ENCODE measurements at places on chromosomes 7 and 10.

- no peak for DNase-seq
Observed at GRCh38 chr10:117552701-117553141, 10.2 kb downstream of the EMX2 start.

GRCh38 chr7:79988653-79989052 lies 146.0 kb upstream of the GNAI1 start:
- no peak for DNase-seq

DNA sequence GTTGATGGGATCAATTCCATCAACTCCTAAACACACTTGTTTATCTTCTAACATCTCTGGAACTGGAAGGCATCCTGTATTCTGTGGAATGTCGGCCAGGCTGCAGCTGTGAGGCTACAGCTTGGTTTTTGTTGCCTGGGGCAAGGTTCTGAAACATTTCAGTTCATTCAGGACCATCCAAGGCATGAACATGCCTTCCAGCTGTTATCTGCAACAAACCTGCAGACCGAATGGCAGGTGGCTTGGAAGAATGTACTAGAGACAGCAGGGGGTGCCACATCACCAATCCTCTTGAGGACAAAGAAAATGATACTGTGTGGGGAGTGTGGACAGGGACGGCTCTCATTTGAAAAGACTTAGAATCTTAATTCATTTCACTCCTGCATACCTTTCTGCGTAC lies 12.4 kb downstream of the PAPOLB start:
- peak; percentile 33 for DNase-seq

GRCh38 chr10:120948889-120949608 lies 97.9 kb downstream of the WDR11 start:
- peak; percentile 71 for DNase-seq

DNA sequence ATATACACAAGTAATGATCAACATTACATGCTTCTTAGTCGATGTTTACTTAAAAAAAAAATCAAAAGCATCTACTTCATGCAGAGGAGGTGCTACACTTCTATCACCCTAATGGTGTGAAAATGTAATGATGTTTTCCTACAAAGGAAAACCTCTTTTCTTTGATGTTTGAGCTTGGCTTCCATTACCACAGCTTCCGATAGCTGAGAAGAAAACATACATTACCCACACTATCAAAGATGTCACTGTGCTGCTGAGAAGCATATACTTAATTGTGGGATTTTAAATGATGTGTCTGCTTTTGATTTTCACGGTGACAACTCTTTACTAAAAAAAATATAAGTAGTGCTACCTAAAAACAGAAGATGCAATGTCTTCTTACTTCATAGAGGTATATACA lies 200.2 kb upstream of the PHF14 start:
- DNase-seq, result no peak

DNA sequence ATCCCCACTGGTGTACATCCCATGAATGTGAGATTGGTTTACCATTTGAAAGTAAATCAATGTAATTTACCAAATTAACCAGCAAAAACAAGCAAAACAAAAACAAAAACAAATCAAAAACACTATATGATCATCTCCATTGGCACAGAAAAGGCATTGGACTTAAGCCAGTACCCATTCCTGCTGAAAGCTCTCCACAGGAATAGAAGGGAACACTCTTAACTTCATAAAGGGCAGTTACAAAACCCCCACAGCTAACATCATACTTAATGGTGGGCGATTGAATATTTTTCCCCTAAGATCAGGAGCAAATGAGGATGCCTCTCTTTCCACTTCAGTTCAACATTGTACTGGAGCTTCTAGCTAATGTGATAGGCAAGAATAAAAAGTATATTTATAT lies 34.1 kb downstream of the PRKG1 start:
- no peak for DNase-seq

GRCh38 chr10:990808-991207 lies 2.6 kb downstream of the GTPBP4 start:
- DNase-seq, result no peak

- no peak for DNase-seq
Observed at GRCh38 chr10:55144001-55144400, 343.0 kb upstream of the PCDH15 start.

DNA sequence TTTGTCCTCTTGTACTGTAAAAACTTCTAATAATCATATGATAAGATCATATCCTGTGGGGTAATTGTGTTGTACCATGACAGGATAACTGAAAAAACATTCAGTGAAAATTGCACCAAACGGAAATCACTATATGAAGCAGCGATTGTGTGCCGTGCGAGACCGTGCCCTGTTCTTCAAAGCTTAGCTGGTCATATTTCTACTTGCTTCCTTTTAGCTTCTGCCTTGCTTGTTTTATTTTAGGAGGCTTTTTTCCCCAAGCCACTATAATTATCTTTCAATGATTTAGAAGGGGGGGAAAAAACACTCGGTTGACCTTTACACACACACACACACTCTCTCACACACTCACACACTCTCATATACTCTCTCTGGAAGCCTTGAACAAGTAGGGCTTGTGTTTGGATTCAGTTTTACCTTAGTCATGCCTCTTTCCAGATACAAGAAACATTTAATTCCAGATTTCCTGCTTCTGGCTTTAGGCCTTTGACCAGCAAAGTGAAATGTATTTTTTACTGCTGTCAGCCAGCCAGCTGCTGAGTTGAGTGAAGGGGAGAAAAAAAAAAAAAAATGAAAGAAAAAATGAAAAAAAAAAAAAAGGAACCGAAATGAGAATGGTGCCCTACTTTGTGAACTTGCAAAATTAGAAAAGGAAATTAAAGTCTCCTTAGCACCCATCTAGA lies 181.4 kb downstream of the ARID5B start:
- DNase-seq, result no peak

DNA sequence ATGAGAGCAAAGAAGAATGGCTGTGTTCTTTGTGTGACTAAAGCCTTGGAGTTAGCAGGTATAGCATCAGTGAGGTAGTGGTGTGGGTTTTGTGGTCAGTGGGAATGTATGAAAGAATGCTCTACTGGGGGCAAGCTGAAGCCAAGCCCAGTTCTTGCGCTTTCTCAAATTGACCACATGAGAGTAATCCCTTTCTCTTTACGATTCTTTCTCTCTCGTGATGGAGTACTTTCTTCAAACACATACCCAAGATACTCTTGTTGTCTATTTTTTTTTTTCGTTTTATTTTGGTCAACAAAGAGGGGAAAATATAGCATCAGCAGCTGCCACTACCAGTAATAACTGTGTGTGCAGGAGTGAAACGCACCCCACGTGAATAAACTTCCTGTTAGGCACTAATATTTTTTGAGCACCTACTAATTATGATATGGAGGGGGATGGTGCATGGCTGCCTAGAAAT lies 8.4 kb upstream of the PANK1 start:
- DNase-seq, result peak; percentile 87

DNA sequence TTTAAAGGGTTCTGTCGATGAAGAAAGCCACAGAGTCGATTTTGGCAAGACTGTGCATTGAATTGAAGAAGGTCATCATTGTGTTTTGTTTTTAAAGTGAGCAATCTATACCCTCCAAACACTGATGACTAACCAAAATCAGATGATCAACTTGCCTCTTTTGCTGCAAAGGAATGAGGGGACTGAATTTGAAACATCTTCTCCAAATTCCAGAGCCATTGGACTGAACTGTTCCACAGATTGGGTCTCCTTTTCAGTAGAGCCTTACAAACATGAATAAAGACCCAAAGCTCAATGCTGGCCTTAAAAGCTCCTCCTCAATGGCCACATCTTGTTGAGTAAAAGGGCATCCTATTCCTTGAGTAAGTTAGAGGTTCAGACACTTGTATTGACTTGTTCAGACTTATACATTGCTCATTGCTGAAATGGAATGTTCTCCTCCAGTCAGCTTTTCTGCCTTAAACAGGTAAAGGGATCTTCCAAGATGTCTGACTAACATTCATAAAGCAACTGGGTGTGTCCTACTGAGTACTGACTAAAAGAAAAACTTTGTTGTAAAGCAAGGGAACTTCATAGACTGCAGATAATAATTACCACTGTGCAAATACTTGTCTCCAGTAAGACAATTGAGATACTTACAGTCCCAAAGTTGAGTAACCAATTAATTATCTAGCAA lies 630.6 kb downstream of the KCNMA1 start:
- DNase-seq, result no peak

DNA sequence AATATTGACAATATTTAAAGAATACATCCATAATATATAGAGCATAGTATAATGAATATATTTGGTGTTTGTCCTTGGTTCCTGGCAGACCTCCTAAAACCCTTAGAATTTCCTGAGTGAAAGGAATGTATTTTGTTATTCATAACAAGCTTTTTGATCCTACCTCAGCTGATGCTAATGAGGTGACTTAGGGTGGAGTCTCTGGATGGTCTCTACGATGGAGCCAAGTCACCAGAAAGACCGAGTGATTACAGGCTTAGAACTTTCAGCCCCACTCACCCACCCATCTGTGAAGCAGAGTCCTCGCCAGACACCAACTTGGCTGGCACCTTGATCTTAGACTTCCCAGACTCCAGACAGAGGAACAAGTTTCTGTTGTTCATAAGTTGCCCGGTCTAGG lies 35.9 kb downstream of the UPF2 start:
- no peak for DNase-seq

GRCh38 chr7:92034116-92034515 lies 93.5 kb downstream of the AKAP9 start:
- no peak for DNase-seq

DNA sequence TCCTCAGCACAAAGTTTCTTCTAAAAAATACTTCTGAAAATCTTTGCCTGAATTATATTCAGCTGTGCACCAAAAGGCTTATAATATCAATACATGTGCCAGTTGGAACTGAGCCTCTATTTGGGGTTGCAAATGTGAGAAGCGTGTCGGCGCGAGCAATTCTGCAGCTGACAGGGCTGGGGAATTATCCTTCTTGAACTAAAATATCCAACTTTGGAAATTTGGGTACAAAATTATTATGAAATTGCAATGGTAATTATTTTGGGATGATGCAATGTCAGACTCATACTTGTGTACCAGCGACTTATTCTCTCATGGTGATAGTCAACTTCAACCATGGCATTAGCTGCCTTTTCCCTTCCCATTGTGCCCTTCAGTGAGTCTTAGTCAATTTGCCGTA lies 507.0 kb upstream of the KLF6 start:
- DNase-seq, result no peak

GRCh38 chr7:75565132-75565837 lies 73.2 kb downstream of the SPDYE5 start:
- DNase-seq, result no peak

DNA sequence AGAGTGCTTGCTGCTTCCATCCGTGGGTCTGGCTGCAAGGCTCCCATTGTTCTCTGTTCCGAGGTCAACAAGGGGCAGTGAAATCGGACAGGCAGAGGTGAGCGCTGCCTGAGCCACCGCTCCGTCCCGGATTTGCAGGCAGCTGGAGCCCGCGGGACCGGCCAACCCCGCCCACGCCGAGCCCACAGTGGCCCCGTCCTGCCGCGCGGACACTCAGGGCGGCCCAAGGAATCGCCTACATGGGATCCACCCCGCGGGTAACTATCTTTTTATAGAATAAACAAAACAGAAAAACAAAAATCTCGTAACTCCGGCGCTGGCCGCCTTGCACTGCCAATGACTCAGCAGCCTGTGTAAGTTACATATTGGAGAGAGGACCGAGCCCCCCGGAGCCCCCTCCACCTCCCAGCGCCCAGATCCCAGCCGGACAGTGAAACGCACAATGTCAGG lies 1.9 kb downstream of the BNIP3 start:
- DNase-seq, result no peak

- DNase-seq, result no peak
Observed at GRCh38 chr10:78438907-78439809, 405.5 kb downstream of the RPS24 start.

GRCh38 chr10:126041804-126042231 lies 145.5 kb downstream of the FANK1 start:
- peak; percentile 86 for DNase-seq

DNA sequence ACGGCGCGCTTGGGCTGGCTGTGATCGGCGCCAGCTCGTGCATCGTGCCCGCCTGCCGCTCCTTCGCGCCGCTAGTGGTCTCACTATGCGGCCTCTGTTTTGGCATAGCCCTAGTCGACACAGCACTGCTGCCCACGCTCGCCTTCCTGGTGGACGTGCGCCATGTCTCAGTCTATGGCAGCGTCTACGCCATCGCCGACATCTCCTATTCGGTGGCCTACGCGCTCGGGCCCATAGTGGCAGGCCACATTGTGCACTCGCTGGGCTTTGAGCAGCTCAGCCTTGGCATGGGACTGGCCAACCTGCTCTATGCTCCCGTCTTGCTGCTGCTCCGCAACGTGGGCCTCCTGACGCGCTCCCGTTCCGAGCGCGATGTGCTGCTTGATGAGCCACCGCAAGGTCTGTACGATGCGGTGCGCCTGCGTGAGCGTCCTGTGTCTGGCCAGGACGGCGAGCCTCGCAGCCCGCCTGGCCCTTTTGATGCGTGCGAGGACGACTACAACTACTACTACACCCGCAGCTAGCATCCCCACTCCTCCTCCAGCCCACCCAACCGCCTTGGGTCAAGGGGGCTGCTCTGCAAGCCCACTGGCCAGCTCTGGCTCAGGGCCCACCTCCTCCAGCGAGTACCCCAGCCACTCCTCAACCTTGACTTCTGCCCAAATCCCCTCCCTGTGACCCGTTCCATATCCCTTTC lies 1.9 kb downstream of the SLC18A3 start:
- DNase-seq, result no peak

DNA sequence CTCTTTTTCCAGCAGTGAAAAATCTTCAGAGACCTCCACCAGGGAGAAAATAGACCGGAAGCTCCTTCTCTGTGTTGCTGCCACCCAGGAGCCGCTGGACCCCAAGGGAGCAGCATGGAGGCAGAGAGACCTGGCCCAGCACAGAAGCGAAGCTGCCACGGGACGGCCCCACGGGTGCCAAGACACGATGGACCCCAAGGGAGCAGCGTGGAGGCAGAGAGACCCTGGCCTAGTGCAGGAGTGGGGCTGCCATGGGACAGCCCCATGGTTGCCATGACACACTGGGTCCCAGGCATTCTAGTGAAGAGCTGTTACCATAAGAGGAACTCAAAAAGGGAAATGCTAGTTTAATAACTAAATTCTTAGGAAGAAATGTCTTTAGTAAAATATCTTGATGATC lies 186.3 kb downstream of the PTPRN2 start:
- no peak for DNase-seq

- DNase-seq, result no peak
Observed at GRCh38 chr7:4962872-4963775, 4.1 kb upstream of the MMD2 start.

GRCh38 chr7:99133766-99134564 lies 9.9 kb downstream of the SMURF1 start:
- DNase-seq, result no peak

GRCh38 chr10:126170776-126171175 lies 217.5 kb downstream of the ADAM12 start:
- DNase-seq, result no peak

GRCh38 chr7:76338298-76339084 lies 20.3 kb downstream of the YWHAG start:
- no peak for DNase-seq

- DNase-seq, result no peak
Observed at GRCh38 chr7:154255324-154255723, 203.1 kb downstream of the DPP6 start.

GRCh38 chr7:8131694-8132605 lies 130.0 kb downstream of the ICA1 start:
- peak; percentile 55 for DNase-seq

Data from MM.1S (cell line).